Transverse colon (tissue), 4 donors: ENCODE measurements at places on chromosomes 2 and 18. TPM values are rescaled to one million over a fixed set of nuclear protein-coding genes. Genes with fewer than 3 reads are reported as not detected.

TOGARAM2 gene
- 7.1 TPM for total RNA-seq

CD8A gene
- total RNA-seq: 0.95 TPM

DNA sequence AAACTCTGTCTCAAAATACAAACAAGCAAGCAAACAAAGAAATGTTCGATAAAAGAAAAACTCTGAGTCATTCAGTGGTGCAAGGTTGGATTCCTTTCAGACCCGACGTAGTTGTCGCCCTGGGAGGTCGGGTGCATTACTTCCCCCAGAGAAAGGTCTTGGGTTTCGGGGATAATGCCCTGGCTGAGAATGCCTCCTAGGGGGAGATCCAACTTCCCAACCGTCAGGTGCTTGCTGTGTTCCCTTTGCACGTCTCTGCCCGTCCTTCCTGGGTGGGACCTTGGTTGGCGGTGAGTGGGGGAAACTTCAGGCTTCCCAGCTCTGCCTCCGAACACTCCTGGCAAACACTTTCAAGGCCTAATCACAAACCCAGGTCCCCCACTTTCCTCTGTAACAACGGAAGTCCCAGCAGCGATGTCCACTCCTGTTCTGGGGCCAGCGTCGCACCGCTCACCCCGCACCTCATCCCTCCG, 609 bp downstream of the TPGS2 start:
- peak; percentile 34 for DNase-seq
- H3K27ac ChIP-seq: peak overlapping the region; percentile 88
- H3K4me3 ChIP-seq: peak overlapping the region; percentile 77
- H3K27me3 ChIP-seq: no peaks in the 10 kb centered on the region
- H3K36me3 ChIP-seq: no peaks in the 10 kb centered on the region

DNA sequence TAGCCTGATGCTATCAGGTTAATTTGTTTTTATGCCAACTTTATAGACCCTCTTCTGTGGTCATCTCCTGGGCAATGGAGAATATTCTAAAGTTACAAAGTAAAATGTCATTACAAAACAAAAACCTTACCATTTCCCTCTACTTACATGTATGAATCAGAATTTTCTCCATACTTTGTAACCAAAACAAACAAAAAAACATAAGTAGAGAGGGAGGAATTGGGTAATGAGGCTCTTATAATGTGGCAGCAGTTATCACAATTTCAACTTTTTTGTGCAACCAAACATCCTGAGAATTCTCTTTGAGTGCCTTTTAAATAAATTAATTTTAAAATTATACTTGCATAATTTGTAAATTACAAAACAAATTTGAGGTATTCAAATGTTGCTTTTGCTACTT, 332.8 kb downstream of the TXNL1 start:
- no peaks in the 10 kb centered on the region for H3K4me1 ChIP-seq
- H3K36me3 ChIP-seq: no peaks in the 10 kb centered on the region
- H3K4me3 ChIP-seq: no peak overlapping the region

GRCh38 chr2:166154685-166155338, 27.0 kb upstream of the SCN1A start:
- no peaks in the 10 kb centered on the region for H3K27me3 ChIP-seq
- no peak for DNase-seq
- H3K4me3 ChIP-seq: no peak overlapping the region
- H3K36me3 ChIP-seq: no peaks in the 10 kb centered on the region
- H3K27ac ChIP-seq: no peak overlapping the region

GRCh38 chr18:55430026-55430425, 158.0 kb downstream of the TCF4 start:
- no peaks in the 10 kb centered on the region for H3K4me1 ChIP-seq
- H3K27me3 ChIP-seq: no peaks in the 10 kb centered on the region
- DNase-seq: no peak
- no peak overlapping the region for H3K27ac ChIP-seq
- no peak overlapping the region for H3K4me3 ChIP-seq
- no peaks in the 10 kb centered on the region for H3K36me3 ChIP-seq

GRCh38 chr18:28269750-28270149, 92.8 kb upstream of the CDH2 start:
- H3K36me3 ChIP-seq: no peaks in the 10 kb centered on the region
- H3K27me3 ChIP-seq: no peaks in the 10 kb centered on the region
- no peak overlapping the region for H3K27ac ChIP-seq
- no peak overlapping the region for H3K4me3 ChIP-seq
- no peaks in the 10 kb centered on the region for H3K4me1 ChIP-seq

DNA sequence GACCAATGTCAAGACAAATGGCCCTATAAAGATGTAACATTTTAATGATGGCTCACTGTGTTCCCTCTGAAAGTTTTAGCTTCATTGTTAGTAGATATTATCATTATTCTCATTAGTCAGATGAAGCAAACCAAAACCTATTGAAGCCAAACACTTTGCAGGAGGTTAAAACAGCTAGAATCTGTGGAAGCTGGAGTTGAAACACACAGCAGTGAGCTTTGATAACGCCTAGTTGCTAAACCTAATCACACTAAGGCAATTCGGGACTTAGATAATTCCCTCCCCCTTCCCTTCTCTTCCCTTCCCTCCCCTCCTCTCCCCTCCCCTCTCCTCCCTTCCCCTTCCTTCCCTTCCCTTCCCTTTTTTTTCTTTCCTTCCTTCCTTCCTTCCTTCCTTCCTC, 165.7 kb downstream of the TRIB2 start:
- no peak overlapping the region for H3K27ac ChIP-seq
- H3K4me1 ChIP-seq: no peaks in the 10 kb centered on the region
- no peak for DNase-seq
- no peaks in the 10 kb centered on the region for H3K27me3 ChIP-seq
- no peak overlapping the region for H3K4me3 ChIP-seq
- H3K36me3 ChIP-seq: no peaks in the 10 kb centered on the region
